ENCODE measurements at places on chromosomes 16 and 17.
A peak's percentile ranks its signal among the peaks of the same experiment; 100 is the strongest.

DNA sequence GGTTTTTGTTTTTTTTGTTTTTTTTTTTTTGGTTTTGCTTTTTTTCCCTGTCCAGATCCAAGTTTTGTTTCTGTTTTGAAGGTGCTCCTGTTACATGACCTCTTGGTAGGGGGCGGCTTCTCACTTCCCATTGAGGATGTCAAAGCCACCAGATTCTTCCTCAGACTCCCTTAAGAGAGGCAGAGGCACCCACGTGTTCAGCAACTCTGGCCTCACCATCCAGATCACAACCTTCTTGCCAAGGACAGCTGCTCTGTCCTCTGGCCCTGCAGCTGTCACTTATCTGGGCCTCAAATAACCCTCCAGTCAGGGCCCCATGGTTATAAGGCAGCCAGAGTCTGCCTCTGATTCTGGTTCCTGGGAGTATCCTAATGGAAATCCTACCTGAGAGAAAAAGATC is 208.5 kb downstream of the STX8 start:
- DNase-seq = no peak

GRCh38 chr16:72878301-72879269 is 169.3 kb downstream of the ZFHX3 start:
- DNase-seq = no peak

DNA sequence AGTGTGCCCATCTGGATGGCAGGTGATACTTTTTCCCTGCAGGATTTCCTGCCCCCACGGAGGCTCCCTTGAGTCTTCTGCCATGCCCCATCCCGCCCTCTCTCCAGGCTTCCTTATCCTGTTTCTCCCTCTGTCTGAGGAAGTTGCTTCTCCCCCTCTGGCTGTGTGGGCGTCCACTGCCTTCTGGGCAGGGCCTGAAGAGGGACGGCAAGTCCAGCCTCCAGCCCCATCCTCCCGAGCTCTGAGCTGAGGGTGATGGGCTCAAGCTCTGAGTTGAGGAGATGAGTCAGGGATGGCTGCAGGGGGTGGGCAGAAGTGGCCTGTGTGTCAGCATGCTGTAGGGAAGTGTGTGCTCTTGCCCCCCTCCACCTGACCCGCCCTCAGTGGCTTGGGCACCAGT is 14.2 kb upstream of the RAP1GAP2 start:
- DNase-seq = no peak

- DNase-seq = no peak
Observed at GRCh38 chr17:71726341-71726740, 394.5 kb upstream of the SOX9 start.

GRCh38 chr17:55383771-55384642 is 37.6 kb downstream of the MMD start:
- no peak for DNase-seq

DNA sequence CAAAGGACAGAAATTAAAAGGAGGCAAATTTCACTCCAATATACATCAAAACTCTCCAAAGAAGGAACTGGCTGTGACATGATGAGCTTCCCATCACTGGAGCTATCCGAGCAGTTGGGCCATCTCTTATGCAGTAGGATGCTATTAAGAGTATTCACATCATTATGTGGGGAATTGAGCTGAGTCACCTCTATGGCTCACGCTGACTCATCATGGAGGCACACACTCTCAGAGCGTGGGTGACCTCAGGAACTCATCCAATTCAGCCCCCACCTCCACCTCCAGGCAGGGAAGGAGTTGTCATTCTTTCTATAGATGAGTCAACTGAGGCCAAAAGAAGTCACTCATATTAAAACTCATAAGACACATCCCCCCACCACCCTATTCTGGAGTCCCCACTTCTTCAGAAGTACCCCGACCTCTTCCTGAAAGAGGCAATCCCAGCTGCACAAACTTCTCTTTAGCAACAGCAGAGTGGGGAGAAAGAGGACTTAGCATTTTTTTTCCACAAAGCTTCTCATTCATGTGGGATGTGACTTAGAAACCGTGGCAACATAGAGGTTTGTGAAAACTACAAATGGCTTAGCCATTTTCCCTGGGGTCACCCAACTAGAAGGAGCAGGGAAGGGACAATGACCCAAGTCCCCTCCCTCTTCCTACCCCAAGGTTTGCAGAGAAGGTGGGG is 32.5 kb downstream of the ABCC12 start:
- no peak for DNase-seq

DNA sequence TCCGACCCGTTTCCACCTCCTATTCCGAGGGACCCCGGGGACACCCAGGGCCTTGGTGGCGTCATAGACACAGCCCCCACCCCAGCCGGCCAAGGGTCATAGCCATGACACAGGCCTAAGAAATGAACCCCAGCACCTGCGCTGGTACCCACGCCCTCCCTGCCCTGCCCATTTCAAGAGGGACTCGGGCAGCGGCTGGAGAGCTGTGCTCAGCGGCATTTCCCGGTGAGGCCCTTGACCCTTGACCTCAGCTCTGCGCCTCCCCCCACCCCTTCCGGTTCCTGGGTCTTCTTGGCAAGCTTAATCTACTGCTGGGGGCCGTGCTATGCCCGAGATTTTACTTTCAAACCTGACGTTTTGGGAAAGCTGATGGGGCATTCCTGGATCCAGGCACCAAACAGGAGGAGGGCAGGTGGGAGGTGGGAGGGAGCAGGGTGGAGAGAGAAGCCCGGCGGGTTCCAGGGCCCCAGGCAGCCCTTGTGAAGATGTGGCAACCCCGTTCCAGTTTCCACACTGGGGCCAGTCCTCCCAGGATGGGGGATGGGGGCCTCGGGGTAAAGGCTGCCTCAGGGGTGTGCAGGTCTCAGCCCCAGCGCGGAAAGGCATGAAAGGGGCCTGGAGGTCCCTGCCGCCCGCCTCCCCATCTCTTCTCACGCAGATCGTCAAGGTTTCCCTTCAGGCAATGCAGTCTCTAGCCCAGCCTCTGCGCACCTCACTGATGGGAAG is at the start of gene SLC22A31:
TSS of gene SLC22A31 (minus strand) at position 414 of the 726 bp plus-strand sequence. CDS start at position 378, 36 bp downstream.
- DNase-seq = no peak

GRCh38 chr17:83125515-83126274 is 46.3 kb downstream of the METRNL start:
- no peak for DNase-seq

DNA sequence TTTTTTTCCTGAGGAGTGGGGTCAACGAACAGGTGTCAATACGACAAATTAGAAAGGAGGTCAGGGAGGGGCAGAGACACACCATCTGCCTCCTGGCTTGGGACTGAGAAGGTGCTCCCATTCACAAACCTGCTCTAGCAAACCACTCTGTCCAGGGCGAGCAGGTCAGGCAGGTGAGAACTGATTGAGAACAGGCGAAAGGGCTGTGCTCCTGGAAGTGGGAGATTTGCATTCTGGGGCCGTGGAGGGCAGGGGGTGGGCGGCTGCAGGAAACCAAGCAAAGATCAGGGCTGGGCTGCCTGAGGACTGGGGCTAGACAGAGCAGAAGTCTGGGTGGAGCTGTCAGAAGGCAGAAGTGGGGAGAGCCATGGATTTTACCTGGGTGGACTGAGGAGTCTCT is 98.9 kb upstream of the NLRP1 start:
- no peak for DNase-seq

DNA sequence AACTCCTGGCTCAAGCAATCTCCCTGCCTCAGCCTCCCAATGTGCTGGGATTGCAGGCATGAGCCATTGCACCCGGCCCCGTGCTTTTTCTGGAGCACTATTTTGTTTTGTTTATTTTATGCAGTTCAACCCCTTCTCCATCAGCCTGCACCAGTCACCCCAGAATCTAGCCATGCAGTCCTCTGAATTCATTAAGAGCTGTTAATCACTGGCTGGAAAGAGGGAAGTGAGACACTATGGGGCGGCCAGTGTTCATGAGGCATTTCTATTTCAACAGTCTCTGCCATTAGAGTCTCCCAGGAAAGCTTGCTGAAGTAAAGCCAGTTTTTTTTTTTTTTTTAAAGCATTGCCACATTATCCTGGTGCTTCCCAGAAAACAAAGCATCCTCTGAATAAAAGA is 1.7 kb downstream of the VWA3A start:
- no peak for DNase-seq

- DNase-seq = peak; percentile 40
Observed at GRCh38 chr17:57524839-57525568, 220.1 kb downstream of the CCDC182 start.

- no peak for DNase-seq
Observed at GRCh38 chr17:57255182-57255775, 1.0 kb upstream of the MSI2 start.

GRCh38 chr16:17632667-17633066 is 161.9 kb upstream of the XYLT1 start:
- DNase-seq = no peak

- DNase-seq = no peak
Observed at GRCh38 chr16:86436466-86437185, 73.7 kb upstream of the FOXF1 start.

DNA sequence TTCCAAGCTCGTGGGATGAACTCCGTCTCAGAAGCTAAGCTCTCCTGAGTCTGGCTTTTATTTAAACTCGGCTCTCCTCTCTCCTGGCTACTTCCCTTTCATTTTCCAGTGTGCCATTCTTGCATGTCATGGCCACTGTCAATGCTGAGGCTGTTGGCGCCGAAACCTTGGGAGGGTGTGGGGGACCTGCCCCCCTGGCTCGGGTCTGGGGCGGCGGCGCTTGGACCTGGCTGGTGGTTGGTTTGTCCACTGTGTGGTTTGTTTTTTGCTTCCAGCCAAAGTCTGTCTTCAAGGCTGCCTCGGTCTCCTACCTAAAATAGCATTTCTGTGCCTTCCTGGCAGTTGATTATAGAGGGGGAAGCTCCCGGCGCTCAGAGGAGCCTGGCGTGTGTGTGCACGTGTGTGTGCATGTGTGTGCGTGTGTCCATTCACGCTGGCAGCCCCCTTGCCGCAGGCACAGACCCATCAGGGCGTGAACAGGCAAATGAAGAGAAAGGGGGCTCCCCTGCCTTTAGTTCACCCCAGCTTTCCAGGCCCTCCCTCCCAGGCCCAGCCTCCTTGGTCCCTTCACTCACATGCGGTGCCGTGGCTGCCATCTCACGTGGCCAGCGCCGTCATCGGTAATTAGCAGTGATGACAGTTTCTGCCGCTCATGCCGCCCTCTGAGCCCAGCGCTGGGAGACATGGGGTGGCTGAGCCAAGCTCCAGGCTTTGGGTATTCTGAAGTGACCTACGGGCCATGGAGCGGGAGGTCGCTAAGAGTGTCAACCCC is 179.9 kb downstream of the SEC14L1 start:
- DNase-seq = no peak

DNA sequence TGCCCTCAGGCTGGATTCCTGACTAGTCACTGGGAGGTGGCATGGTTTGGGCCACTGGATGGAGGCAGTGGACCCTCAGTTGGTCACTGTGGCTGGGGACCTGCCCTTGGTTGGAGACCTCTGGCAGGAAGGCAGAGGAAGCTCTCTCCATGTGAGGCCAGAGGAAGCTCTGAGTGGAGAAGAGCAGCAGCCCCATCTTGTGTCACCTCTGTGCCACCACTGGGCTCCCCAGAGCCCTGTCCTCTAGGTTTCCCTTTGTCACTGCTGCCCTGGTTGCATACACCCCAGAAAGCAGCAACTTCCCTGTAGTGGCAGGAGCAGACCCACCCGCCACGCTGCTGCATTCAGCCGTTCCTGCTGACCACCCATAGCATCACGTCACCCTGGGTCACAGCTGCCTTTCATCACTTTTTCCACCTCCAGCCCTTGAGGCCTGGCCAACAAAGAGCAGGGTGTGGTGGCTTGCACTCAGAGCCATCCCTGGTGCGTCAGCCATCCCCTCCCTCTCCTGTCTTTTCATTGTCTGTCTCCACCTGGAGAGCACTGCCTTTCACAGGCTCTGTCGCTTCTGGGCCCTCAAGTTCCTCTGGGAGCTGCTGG is 11.9 kb downstream of the CTRL start:
- no peak for DNase-seq

GRCh38 chr17:46152423-46152822 is 40.8 kb downstream of the KANSL1 start:
- no peak for DNase-seq

- DNase-seq = no peak
Observed at GRCh38 chr17:4508207-4508606, 9.5 kb downstream of the SPNS2 start.

DNA sequence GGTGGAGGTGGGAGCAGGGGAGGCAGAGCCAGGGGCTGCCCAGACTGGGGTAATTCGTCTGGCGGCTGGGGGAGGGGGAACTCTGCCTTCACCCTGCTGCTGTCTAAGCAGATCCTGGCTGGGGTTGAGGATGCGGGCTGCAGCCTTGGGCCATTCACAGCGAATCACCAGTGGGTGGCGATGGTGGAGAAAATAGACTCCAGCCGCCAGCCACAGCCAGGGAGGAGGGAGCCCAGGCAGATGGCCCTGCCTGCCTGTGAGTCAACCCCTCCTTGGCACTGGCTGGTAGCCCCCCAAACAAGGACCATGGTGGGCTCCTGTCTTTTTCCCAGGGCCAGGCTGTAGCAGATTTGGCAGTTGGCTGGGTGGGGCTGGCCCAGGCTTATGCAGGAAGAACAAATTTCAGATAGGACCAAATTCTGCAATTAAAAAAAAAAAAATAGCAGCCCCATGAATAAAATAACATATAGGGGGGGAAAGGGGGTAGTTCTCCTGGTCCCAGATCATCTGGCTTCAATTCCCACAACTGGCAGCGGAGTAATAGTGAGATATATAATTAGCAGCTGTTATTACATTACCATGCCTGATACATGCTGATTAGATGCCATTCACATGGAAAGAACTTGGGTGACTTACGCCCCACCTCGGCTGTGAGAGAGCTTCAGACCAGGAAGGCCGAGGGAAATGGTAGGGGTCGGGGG is 41.5 kb upstream of the CDH5 start:
- no peak for DNase-seq

- DNase-seq = peak; percentile 82
Observed at GRCh38 chr17:82301916-82302567, 15.4 kb downstream of the CD7 start.

GRCh38 chr16:10569621-10570020 is 10.8 kb downstream of the EMP2 start:
- no peak for DNase-seq

DNA sequence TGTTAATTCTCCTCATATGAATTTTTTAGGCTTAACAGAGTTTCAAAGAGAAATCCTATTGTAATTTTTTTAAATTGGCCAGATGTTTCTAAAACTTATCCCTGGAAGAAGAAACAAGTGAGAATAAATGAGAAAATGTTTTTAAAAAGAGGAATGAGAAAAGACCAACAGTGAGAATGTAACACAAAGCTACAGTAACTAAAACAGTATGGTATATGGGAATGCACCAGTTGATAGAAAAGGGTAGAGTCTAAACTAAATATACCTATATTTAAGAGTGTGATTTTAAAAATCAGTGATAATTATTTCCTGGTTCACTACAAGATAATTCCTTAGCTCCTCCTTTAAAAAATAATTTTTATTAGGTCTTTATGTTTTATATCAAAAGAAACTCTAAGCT is 127.9 kb downstream of the CCDC182 start:
- DNase-seq = no peak

Measured in Jurkat, Clone E6-1 (cell line).